DMS 273 treated with DMSO at 0.1 percent for 48 hours (cell line): ENCODE measurements at places on chromosomes 12 and 14.

DNA sequence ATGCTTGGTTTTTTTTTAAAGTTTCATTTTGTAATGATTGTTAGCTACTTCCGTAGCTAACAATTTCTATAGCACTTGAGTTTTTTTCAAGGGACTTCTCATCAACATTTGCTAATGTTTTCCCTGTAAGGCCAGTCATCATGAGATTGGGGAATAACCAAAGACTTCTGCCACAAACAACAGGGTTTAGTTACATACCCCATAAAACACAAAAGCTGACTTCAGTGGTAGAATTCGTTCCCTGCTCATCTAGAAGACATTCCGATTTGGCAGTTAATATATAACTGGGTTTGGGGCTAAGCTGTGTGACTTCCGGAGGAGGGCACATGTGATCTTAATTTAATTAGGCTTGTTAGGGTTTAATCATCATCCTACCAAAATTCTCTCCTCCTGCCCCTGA is 22.9 kb downstream of the EGLN3 start:
- DNase-seq, result no peak

DNA sequence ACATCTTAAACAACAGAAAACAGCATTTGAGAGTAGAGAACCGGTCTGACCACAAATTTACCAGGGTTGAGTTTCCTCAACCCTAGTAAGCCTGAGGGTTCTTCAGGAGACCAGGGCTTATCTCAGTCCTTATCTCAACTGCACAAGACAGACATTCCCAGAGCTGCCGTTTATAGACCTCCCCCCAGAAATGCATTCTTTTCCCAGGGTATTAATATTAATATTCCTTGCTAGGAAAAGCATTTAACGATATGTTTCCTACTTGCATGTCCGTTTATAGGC is 12.3 kb downstream of the TMEM117 start:
- no peak for DNase-seq

- DNase-seq, result no peak
These were observed 79.5 kb downstream of the SLC25A47 start for GRCh38 chr14:100402631-100403030.

DNA sequence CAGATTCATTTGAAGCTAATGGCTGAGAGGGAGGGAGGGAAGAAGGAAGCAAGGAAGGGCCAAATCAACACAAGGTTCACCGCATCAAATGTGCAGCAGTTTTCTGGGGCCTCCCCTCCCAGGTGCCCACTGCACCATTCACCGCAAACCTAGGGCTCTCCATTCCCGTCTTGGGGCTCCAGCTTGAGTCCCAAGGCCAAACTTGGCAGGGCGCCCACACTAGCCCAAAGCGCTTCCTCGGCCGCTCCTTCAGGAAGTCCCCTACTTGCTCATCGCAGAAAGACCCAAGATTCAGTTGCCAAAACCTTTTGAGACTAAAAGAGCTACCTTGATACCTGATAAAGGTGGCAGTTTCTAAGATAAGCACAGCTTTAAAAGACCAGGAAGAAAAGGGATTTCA is 140.5 kb upstream of the FKBP4 start:
- no peak for DNase-seq

- DNase-seq, result no peak
These were observed 92.7 kb upstream of the PLEKHA5 start for GRCh38 chr12:19036673-19037357.

DNA sequence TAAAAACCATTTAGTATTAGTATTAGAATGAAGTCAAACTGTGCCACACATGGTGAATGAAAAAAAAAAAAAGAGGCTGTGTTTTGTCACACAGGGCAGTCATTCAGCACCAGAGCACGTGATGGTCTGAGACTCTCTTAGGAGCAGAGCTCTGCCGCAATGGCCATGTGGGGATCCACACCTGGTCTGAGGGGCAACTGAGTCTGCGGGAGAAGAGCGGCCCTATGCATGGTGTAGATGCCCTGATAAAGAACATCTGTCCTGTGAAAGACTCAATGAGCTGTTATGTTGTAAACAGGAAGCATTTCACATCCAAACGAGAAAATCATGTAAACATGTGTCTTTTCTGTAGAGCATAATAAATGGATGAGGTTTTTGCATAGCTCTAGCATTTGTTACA is 12.2 kb upstream of the BDKRB1 start:
- DNase-seq, result no peak

- DNase-seq, result no peak
These were observed 271.8 kb upstream of the AMIGO2 start for GRCh38 chr12:47351526-47351925.

- DNase-seq, result no peak
These were observed 28.0 kb upstream of the DAAM1 start for GRCh38 chr14:59160506-59160905.

- DNase-seq, result no peak
These were observed 82.3 kb downstream of the SPPL3 start for GRCh38 chr12:120821878-120822277.
